ENCODE measurements at places on chromosomes 7 and 10. TPM values are rescaled to one million over a fixed set of nuclear protein-coding genes. Genes with fewer than 3 reads are reported as not detected.

DNA sequence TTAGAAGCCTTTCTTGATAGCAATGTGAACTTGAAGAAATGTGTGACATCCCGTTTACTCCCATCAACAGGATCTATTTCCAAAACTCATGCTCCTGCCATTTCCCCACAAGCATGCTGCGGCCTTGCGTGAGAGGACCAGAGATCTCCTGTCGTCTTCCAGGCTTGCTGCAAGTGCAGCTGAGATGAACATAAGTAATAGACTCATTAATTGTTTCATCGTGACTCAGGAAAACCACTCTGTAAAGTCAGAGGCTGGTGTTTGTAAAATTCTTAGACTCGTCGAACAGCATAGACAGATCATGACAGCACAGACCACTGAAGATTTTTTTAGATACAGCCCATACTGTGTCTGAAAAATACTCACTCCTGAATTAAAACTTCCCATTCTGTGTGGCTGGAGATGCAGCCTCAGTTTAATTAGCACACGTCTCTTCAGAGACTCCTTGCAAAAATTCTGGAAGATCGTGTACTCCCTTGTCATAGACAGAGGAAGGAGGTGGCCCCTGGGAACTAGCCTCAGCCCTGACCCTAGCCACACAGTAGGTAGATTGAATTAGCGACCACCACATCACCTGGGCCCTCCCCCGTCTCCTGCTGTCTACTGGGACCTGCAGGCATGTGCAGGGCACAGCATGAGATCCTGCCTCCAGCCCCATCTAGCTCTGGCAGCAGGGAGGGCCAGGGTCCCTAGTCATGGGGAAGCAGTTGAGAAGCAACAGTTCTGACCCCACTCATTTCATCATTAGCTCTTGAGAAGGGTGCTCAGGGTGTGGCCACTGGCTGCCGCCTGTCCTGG lies 226.0 kb downstream of the CELF2 start:
- H3K27ac ChIP-seq, result no peak overlapping the region
- H3K4me1 ChIP-seq, result peaks cover 7% of the 10 kb centered on the region
- H3K36me3 ChIP-seq, result no peaks in the 10 kb centered on the region
- DNase-seq, result no peak
- no peak overlapping the region for H3K4me3 ChIP-seq

GRCh38 chr7:1567049-1567771 lies 2.6 kb downstream of the PSMG3 start:
- H3K36me3 ChIP-seq, result peaks cover 31% of the 10 kb centered on the region
- H3K4me3 ChIP-seq, result no peak overlapping the region
- no peaks in the 10 kb centered on the region for H3K27me3 ChIP-seq

DNA sequence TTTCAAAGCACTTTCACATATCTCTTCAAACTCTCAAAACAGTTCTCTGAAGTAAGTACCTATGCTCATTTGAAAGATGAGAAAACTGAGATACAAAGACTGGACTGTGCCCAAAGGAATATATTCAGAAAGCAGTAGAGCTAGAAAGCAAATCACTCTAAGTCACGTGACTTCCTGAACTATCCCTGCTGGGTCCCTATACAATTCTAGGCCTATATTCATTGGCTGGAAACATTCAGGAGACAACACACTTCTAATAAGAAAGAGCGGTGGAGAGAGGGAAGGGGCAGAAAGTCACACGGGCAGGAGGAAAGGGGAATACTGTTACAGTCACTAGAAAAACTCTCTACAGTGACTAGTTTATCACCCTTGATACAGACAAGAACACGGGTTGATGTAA lies 140.0 kb downstream of the CHCHD3 start:
- no peak overlapping the region for H3K4me3 ChIP-seq
- DNase-seq, result no peak
- H3K36me3 ChIP-seq, result no peaks in the 10 kb centered on the region

GRCh38 chr10:43417950-43418768 lies 9.2 kb upstream of the HNRNPF start:
- H3K36me3 ChIP-seq, result no peaks in the 10 kb centered on the region
- no peak for DNase-seq
- H3K4me1 ChIP-seq, result peaks cover 8% of the 10 kb centered on the region

Gene GSAP
- total RNA-seq, result 3.2 TPM

Gene ZNF467
- total RNA-seq, result 2.8 TPM

Gene ASAH2
- total RNA-seq, result 0.15 TPM

DNA sequence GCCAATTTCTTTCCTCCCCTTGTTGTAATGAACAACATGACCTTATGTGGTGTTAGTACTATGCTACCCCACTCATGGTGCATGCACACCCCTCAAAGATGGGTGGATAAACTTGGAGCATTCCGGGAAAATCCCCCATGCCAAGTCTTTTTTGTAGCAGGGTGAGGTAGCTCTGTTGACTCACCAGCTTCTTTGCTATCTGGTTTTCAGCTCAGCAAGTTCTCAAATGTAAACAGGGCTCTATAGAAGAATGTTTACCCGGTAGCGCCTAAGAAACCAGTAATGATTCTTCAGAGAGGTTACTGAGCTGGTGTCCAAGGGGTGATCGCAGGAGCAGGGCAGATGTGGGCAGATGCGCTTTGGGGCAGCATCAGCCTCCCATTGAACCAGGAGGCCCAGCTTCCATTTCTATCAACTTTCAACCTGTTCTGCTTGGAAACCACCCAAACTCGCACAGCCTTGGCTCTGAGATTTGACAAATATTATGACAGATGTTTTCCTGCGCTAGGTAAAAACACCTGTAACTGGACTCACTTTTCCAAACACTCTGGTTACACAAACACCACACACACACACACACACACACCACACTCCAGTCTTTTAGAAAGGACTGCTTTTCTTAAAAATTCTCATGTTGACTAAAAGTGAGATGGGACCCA lies 87.8 kb downstream of the ZRANB1 start:
- no peaks in the 10 kb centered on the region for H3K27me3 ChIP-seq
- H3K36me3 ChIP-seq, result peaks cover 13% of the 10 kb centered on the region
- no peak for DNase-seq
- no peak overlapping the region for H3K4me3 ChIP-seq
- H3K4me1 ChIP-seq, result peaks cover 71% of the 10 kb centered on the region
- H3K27ac ChIP-seq, result peak overlapping the region; percentile 33

DNA sequence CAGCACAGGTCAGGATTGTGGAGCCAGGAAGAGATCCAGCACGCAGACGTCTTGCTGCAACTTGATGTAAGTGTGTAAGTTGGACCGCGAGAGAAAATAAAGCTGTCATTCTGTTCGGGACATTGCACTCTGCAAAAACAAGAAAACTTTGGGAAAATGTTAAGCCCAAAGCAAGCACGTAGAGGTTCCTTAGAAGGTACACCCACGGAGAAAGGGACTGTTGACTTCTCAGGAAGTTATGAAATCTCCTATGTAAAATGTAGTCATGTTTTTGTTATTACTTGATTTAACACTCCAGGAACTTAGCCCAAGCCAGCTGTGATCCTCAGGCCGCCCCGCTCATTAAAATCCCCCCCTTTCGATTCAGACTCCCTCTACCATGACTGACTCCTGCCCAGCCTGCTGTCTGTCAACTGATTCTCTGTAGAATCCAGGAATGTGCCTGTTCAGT lies 196.1 kb upstream of the TCF7L2 start:
- no peak for DNase-seq
- H3K27ac ChIP-seq, result no peak overlapping the region
- H3K36me3 ChIP-seq, result no peaks in the 10 kb centered on the region
- H3K4me3 ChIP-seq, result no peak overlapping the region

- H3K27ac ChIP-seq, result peak overlapping the region; percentile 4
- no peak overlapping the region for H3K4me3 ChIP-seq
- H3K27me3 ChIP-seq, result no peaks in the 10 kb centered on the region
- H3K36me3 ChIP-seq, result no peaks in the 10 kb centered on the region
These were observed 84.5 kb downstream of the AVL9 start for GRCh38 chr7:32579776-32580175.

- H3K4me3 ChIP-seq, result peak overlapping the region; percentile 41
- no peaks in the 10 kb centered on the region for H3K36me3 ChIP-seq
- no peak for DNase-seq
- H3K27me3 ChIP-seq, result no peaks in the 10 kb centered on the region
- H3K4me1 ChIP-seq, result peaks cover 20% of the 10 kb centered on the region
- peak overlapping the region; percentile 73 for H3K27ac ChIP-seq
These were observed 11.7 kb upstream of the CACNA2D1 start for GRCh38 chr7:82455295-82455694.

GRCh38 chr10:47012214-47012613 lies 101.0 kb downstream of the PTPN20 start:
- H3K36me3 ChIP-seq, result no peaks in the 10 kb centered on the region
- no peak for DNase-seq
- no peaks in the 10 kb centered on the region for H3K4me1 ChIP-seq
- no peak overlapping the region for H3K27ac ChIP-seq

DNA sequence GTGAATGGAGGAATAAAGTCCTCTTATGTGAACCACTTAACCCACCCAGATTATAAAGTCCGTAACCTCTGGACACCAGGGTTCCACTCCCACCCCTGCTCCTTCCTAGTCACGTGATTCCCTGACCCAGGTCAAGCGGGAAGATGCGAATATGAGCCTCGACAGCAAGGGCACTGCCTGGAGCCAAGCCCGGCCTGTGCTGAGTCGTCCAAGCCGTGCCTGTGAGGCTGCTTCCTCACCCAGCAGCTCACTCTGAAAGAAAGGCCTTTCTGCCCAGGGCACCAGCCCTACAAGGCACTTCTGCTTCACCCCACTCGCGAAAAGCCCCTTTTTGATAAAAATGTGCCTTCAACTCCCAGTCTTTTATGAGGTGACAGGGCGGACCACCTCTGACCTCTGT lies 85.8 kb downstream of the CYTH3 start:
- DNase-seq, result no peak
- peaks cover 5% of the 10 kb centered on the region for H3K36me3 ChIP-seq
- no peak overlapping the region for H3K27ac ChIP-seq
- peaks cover 6% of the 10 kb centered on the region for H3K4me1 ChIP-seq
- H3K4me3 ChIP-seq, result no peak overlapping the region

DNA sequence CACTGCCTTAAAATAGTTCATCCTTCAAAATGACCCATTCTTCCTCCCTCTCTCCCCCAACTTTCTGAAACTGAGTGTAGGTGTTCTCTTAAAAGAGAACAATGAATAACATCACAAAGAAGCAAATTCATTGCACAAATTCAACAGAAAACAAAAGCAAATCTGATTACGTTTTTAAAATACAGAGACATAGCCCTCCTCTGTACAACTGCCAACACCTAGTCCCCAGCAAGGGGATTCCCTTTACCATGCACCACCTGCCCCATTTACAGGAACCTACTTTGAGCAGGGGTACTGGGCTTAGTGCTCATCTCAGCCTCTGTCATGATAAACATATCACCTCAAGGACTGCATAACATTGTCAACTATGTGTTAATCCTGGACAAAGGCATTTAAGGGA lies 302.8 kb upstream of the AOAH start:
- no peak for DNase-seq
- no peaks in the 10 kb centered on the region for H3K36me3 ChIP-seq
- no peak overlapping the region for H3K27ac ChIP-seq
- H3K4me3 ChIP-seq, result no peak overlapping the region

DNA sequence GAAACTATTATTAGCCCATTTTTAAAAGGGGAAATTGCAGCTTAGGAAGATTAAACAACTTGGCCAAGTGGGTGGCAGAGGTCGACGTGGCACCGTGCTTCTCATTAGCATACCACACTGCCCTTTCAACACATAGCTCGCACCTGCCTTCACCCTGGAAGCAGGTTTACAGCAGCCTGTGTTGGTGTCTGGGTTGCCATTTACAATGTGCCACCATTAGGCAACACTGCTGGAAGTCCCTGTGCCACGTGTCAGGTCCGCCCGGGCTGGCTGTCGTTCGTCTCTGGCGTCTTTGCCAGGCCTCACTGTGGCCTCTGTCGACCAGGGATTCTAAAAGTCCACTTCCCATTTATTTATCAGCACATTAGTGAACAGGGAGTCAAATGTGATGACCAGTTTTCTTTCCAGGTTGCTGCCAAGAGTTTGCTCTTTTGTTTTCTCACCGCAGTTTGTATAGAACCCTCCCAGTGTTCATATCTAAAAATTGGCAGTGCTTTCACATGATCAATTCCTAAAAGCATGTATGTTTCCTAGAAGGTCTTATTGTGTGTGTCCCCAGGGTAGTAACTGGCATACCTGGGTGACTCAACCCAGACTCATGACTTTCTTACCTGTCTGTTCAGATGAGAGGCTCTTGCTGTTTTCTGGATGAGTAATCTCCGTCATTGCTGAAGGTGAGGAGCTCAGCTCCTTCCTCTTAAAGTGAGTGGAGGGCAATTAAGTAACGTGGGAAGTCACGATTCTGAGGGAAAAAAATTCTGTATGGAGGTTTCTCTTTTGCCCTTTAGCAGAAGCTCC lies 9.2 kb downstream of the INSIG1 start:
- H3K4me3 ChIP-seq, result no peak overlapping the region
- no peaks in the 10 kb centered on the region for H3K36me3 ChIP-seq
- H3K27me3 ChIP-seq, result no peaks in the 10 kb centered on the region
- no peak overlapping the region for H3K27ac ChIP-seq

DNA sequence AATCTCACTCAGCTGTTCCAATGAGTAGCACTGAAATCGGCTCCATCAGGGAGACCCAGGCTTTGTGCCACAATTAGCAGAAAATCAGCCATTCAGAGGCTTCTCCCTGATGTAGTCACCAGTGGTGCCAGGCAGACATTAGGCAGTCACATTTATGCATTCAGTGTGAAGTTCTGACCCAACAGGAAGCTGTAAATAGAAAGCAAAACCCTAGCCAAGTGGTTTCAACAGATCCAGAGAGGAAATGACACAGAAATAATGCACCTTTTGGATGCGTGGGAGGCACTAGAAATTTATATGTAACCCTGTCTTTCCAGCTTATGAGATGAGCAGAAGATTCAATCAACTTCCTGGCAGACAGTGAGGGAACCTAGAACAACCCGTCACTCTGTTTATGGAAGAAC lies 186.4 kb downstream of the PDE1C start:
- peak overlapping the region; percentile 47 for H3K27ac ChIP-seq
- no peaks in the 10 kb centered on the region for H3K27me3 ChIP-seq
- no peak overlapping the region for H3K4me3 ChIP-seq
- H3K36me3 ChIP-seq, result no peaks in the 10 kb centered on the region

DNA sequence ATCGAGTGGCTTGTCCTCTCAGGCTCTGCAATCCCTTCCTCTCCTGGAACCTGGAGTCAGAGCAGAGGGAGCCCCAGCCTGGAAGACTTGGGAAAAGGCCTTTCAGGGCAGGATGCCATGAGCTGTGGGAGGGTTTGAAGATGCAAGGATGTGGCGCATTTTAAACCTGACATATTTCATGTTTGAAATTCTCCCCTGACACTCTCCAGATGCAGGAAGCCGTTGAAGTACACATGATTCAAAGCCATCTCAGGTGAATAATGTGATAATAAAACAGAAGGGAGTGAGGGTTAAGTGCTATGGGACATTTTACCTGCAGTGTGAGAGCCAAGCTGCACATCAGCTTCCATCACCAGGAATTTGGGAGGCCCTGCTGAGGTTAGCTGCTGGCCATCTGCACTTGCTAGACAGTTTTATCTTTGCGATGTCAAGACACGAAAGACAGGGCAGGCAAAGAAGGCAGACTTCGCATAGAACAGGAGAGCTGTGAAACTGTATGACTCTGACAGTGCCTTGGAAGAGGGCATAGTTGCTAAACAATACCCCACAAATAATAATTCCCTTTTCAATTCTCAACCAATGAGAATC lies 159.1 kb upstream of the GDF10 start:
- no peak for DNase-seq
- no peaks in the 10 kb centered on the region for H3K36me3 ChIP-seq
- H3K27me3 ChIP-seq, result no peaks in the 10 kb centered on the region
- no peak overlapping the region for H3K27ac ChIP-seq

Gene GAD2
- not detected for total RNA-seq

Gene AMPH
- total RNA-seq, result 2.9 TPM

GRCh38 chr7:17991866-17992648 lies 35.6 kb downstream of the PRPS1L1 start:
- no peaks in the 10 kb centered on the region for H3K27me3 ChIP-seq
- H3K36me3 ChIP-seq, result no peaks in the 10 kb centered on the region
- no peak for DNase-seq
- H3K4me3 ChIP-seq, result no peak overlapping the region
- no peaks in the 10 kb centered on the region for H3K4me1 ChIP-seq

All from psoas muscle (tissue), 8 donors.